Activated CD4-positive, CD25-positive, alpha-beta regulatory T cell (primary cell): ENCODE measurements at places on chromosomes 6 and 20.
A peak's percentile ranks its signal among the peaks of the same experiment; 100 is the strongest.

DNA sequence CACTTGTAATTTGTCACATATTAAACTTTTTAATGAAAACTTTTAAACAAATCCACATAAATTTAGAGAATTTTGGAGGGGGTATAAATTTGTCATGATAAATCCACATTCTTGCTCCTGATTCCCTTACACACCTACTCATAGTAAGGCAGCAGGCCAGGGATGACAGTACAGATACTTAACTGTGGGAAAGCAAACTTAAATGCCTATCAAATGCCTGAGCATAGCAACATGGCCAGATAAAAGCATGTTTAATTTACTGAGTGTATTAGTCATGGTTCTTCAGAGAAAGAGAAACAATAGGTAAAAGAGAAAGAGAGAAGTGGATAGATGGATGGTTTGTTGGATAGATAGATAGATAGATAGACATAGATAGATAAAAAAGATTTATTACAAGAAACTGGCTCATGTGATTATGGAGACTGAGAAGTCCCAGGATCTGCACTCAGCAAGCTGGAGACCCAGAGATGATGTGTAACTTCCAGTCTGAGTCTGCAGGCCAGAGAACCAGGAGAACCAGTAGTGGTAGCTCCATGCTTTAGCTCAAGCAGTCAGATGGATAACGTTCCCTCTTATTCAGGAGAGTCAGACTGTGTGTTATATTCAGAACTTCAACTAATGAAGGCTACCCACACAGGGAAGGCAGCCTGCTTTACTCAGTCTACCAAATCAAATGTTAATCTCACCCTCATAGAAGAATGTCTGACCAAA lies 15.9 kb upstream of the ADGRF1 start:
- DNase-seq = no peak

DNA sequence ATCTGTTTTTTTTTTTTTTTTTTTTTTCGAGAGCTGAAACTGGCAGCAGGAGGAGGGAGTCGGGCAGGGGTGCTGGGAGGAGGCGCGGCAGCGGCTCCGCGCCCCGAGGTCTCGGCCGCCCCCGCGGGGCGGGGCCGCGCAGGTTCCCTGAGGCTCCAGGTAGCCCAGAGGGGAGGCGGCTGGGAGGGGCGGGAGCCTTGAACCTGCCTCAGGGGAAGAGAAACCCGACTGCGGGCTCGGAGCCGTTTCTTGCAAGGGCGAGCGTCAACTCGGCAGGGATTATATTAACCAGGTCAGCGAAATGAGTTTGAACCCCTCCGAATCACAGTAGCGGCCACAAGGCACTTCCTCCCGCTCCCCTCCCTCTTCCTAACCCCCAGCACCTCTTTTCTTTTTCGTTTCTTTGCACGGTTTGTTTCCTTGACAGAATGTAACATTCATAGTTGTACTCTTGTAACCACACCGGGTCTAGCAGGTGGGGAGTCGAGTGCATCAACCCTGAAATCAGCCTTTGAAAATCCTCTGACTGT lies 2.0 kb downstream of the MYB start:
- peak; percentile 22 for DNase-seq

DNA sequence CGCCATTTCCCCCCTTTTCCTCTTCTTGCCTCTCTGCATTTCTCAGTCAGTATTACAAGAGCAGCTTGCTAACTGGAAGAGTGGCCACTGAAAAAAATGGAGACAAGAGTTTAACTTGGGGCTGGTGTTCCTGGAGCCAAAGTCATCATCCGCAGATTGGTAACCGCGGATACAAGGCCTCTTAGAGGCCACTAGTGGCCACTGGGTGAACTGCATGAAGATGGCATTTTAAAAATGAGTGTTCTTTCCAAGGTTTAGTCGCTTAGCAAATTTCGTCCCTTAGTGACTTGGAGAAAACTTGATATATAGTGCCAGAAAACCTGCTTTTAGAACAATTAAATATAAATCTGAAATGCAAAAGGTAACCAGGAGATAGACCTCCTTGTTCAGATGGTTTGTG lies 4.8 kb downstream of the F13A1 start:
- no peak for DNase-seq

DNA sequence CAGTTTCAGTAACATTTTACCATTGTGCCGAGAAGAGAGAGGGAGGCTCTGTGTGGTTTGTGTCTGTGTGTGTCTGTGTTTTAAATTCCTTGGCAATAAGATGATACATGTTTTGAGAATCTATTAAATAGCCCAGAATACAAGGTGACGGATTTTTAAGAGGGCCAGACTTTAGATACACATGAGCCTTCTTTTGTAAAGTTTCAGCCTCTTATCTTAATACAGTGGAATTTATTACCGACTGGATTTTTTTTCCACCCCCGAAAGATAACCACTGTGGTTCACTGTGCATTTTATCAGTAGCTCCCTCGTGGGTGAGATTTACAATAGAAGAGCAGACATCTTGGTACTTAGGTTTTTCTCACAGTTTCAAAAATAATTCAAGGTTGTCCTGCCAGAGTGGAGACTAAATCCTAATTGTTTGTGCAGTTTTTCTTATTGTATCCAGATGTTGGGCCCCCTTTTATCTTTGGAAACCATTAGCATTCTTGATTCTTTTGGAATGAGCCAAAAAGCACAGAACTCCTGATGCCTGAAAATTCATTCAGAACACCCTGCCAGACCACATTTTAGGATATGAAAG lies 49.9 kb downstream of the STK4 start:
- DNase-seq = no peak

- DNase-seq = no peak
Measured at GRCh38 chr6:63813566-63814120, 178.0 kb downstream of the PHF3 start.

DNA sequence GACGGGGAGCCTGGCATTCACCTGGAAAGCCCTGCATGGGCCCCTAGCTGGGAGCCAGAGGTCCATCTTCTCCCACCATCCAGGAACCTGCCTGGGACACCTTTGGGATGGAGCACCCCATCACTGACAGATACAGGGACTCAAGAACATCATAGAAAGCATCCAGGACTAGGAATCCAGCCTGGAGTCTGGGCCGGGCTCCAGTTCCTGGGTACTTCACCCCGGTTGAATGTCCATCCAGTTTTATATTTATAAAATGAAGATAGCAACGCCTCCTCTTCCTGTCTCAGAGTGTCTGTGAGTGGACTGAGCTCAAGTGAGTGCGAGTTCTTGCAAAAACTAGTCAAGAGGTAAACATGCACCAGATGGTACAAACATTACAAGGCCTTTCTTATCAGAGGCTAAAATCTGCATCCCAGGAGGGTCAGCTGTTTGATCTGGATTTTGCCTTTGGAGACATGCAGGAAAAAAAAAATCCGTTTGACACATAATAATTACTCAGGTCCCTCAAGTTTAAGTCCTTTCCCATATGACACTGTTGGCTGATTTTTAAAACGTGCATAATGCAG lies 27.4 kb downstream of the ZC3H12D start:
- DNase-seq = no peak

DNA sequence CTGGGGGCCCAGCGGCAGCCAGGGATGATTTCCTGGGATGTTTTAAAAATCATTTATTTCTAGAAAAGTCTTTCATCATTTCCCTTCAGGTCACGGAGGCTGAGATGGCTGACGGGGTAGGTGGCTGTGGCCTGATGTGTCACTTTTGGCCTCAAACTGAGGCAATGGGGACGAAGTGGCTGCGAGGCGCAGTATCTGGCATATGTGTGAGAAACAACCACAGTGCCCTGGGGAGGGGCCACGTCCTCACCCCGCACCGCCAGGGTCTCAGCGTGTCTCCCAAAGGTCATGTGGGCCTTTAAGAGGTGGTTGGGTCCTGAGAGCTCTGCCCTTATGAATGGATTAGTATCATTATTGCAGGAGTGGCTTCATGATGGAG lies 120.0 kb downstream of the CEBPB start:
- DNase-seq = no peak

- DNase-seq = no peak
Measured at GRCh38 chr20:56223352-56223751, 25.2 kb upstream of the MC3R start.

DNA sequence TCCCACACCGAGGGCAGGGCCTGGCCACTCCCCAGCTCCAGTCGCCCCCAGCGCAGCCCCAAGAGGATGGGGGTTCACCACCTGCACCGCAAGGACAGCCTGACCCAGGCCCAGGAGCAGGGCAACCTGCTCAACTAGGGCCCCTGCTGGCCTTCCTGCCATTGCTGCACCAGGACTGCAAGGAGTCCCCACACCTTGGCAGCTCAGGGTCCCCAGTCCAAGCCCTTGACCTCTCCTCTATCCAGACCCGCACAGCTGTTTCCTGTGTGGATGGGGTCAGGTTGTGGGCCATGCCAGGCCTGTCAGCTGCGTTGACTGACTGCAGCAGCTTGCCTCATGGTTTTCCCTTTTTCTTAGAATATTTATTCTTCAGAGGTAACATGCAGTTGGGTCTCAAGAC lies 4.4 kb downstream of the LRRC73 start:
- DNase-seq = no peak
